ENCODE measurements at places on chromosomes 12 and 14.

DNA sequence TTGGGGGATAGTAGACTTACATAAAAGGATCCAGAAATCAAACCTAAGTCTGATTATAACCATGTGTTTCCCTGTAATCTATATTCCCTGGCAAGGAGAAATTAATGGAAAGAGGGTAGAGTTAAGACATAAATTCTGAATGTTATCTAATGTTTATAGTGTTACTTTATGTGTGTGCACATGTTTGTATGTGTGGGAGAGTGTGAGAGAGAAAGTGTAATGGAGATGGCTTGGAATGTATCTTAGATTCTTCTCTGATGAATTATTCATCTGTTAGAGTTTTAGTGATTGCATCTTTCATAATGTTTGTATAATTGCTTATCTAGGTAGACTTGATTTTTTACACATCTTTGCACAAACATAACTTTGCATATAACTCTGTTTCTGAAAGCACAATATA lies 490.9 kb downstream of the FLRT2 start:
- no peak for DNase-seq

GRCh38 chr12:108270849-108271143 lies 68.3 kb downstream of the CMKLR1 start:
- no peak for DNase-seq

- DNase-seq = no peak
Measured at GRCh38 chr14:20294636-20295035, 11.1 kb downstream of the TTC5 start.

- DNase-seq = no peak
Measured at GRCh38 chr12:49549735-49550692, 11.2 kb downstream of the KCNH3 start.

DNA sequence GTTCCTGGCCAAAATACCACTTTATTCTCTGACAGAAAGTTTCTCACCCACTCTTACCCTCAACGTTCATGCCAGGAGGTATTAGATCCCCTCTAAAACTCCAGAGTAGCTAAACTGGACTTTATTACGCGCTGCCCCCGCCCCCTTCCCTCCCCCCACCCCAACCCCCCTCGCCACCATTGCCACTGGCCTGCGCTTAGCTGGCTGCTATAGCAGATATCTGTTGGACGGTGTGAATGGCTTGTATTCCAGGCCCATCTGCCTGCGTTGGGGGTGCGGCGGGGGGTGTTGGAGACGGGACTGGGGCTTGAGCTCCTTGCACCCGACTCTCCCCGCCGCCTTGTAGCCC lies 564 bp upstream of the THTPA start:
- no peak for DNase-seq

DNA sequence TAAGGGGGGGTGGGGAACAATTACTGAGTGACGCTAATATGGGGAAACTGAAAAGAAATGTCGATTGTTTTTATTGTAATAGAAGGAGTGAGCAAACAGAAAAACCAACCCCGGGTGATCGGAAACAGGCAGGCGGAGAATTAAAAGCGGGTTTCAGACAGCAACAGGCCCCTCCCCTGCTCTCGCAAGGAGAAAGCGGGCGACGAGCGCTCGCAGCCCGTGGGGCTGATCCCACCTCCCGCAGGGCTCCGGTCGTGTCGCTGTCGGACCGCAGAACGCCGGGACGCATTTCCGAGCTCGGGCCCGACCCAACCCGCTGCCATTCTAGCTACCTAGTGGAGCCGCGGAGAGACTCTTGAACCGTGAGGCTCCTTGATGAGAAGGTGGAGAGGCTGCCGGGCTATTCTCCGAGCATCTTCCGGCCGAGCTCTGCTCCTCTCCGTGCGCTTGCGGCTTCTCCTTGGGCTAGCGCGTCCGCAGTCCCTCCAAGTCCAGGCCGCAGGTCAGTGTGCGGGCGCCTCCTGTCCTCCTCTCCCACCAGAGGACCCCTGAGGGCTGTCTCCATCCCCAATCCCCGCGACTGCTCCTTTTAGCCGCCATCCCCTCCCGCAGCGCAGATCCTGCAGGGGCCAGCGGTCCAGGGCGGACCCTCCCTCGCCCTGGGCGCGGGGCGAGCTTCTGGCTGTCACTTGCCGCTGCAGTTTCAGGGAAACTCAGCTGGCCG lies 4.1 kb upstream of the PAX9 start:
- no peak for DNase-seq

DNA sequence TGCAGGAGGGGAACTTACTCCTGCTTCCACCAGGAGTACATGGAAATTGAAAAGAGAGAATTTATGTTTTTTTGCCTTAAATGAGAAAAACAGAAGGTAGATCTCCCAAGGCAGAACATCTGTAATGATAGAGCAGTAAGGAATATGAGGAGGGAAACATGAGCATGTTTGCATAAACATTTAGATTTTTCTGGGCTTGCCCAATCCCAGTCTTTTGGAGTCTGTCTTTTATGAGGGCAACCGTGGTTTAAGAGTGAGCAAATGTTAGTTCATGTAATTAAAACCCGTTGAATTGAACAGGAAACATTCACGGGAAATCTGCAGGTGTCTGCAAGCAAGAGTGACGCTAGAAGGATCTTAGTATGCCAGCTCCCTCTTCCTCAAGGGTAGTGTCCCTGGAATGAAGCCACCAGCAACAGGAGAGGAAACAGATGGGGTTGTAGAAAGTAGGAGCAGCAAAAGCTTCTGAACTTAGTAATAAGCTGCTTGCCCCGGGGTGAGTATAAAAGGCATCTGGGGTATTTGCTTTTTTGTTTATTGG lies 79.3 kb downstream of the ARF6 start:
- DNase-seq = no peak

GRCh38 chr12:2856051-2856450 lies 788 bp downstream of the TEX52 start:
- no peak for DNase-seq

DNA sequence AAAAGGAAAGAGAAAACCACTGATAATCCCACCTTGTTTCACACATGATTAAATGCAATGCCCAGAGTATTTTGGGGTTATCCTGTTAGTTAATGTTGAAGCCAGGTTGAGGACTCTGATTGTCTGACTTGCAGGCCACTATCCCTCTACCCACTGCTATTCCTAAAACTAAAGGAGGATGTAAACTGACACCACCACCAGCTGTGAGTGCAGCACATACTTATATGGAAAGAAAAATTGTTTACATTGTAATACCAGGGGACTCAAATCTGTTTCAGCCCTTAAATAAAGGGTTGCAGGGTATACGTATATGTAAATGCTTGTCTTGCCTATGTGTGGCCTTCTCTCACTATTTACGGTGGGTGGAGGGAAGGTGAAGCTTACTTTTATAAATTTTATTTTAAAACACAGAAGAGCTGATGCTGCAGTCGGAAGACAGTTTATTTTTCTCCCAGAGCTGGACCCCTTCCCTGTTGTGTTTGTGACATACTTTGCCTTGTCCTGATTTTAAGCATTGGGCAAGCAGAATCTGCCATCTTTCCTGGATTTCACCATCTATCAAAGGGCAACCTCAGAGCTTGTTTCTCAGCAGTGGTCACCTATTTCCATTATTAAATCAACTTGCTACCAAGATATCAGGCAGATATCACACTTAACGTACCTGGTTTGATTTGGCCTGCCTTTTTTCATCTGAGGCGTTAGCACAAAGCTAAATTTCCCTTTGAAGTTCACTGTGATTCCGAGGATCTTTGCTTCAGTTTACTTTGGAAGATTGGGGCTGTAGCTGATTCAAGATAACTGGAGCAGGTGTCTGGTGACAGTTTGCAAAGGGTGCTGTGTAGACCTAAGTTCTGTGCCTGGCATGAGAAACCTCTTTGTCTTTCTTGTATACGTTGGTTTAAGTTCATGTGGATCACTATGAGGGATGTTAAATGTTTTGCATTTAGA lies 25.2 kb downstream of the DAAM1 start:
- DNase-seq = no peak

DNA sequence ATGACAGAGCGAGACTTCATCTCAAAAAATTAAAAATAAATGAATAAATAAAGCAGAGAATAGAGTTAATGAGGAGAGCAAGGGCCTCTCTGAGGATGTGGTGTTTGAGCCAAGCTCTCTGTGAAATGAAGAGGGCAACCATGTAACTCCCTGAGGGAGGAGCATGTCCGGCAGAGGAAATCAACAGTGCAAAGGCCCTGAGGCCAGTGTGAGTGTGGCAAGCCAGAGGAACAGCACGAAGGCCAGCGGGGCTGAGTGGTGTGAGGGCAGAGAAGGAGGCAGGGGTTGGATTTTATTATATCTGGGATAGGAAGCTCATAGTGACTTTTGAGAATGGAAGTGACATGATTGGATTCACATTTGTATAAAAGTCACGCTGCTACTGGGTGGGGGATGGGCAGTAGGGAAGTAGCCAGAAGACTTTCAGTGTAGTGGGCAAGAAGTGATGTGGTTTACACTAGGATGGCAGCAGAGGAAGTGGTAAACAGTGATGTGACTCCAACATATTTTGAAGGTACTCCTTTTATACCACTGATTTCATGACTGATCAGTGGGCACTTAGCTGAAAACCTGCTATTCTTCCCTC lies 10.3 kb upstream of the LRP1-AS start:
- DNase-seq = no peak

DNA sequence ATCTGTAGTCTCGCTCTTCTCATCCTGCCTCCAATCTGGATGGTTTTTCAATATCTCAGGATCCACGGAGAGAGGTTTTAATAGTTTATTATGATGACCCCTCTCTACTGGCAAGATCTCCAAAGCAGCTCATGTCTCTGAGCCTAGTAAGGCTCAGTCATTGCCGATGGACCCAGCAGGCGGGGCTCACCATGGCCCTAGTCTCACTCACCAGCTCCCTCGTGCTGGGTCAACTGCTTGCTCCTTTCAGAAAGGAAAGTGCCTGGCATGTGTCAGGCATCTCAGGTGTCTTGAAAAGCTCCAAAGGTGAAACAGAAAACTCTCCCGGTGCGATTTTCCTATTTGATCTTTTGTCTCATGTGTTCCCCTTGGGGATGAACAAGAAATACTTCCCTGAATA lies 179.0 kb downstream of the CALM1 start:
- no peak for DNase-seq

DNA sequence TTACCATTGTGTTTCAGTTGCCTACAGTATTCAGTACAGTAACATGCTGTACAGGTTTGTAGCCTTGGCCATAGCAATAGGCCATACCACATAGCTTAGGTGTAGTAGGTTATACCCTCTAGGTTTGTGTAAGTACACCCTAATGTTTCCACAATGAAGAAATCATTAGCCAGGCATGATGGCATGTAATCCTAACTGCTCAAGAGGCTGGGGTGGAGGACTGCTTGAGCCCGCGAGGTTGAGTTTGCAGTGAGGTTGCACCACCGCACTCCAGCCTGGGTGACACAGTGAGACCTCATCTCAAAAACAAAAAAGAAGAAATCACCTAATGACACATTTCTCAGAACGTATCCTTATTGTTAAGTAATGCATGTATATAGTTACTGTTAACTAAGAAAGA lies 63.2 kb upstream of the KTN1 start:
- no peak for DNase-seq

DNA sequence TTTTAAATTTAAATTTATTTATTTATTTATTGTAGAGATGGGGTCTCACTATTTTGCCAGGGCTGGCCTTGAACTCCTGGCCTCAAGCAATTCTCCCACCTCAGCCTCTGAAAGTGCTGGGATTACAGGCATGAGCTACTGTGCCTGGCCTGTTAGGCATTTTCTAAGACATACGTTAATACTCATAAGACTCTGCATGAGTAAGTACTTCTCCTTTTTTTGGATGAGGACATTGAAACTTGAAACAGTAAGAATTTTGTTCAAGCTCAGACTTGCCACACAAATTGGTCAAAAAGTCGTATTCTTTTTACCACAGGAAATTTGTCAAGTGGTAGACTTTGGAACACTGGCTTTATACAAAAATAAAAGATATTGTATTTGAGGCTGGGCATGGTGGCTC lies 187.4 kb upstream of the RASSF8 start:
- no peak for DNase-seq

- no peak for DNase-seq
Measured at GRCh38 chr14:36485773-36486172, 34.3 kb downstream of the NKX2-1 start.

DNA sequence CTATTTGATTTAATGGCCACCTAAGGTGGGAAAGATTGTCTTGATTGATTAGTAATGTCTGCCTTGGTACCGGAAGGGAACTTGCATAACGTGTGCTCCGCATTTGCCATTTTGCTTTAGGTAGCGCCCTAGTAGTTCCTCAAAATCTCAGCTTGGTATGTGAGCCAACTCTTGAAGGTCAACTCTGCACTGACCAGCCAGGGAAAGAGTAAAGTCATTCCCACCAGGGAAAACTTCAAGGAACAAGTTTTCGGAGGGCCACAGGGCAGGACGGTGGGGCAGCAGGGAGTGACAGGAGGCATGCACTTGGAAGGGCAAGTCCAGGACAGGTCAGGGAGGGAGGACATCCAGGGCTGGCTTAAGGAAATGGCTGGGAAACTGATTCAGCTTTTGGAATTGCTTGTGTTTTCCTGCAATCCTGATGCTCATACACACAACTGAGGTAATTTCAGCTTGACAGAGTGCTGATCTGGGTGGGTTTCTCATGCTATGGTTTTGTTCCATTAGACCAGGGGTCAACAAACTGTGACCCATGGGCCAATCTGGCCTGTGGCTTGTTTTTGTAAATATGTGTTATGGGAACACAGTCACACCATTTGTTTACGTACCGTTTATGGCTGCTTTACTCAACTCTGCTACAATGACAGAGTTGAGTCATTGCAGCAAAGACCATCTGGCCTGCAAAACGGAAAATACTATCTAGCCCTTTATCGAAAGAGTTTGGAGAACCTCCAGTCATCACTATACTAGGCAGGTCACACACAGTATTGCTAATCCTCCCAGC lies 184.5 kb downstream of the RBM19 start:
- DNase-seq = no peak

- no peak for DNase-seq
Measured at GRCh38 chr14:75614179-75614578, 35.8 kb downstream of the FLVCR2 start.

GRCh38 chr12:49706351-49707127 lies 666 bp downstream of the FMNL3 start:
- peak; percentile 18 for DNase-seq

DNA sequence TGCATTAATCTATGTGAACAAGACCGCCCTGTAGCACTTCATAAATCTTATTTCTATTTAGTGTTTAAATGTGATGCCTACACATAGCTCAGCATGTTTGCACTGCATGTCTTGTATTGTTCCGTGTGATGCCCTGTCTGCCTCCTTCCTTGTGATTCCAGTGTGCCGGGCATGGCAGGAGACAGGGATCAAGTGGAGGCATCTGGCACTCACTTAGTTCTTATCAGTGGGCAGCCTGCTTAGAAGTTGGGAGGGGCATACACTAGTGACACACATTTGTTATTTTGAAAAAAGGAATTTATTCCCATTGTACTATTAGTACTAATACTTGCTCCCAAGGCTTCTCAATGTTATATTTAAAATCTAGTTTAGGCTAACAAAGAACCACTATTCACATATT lies 176.4 kb downstream of the KCNA5 start:
- DNase-seq = no peak

- no peak for DNase-seq
Measured at GRCh38 chr14:95483309-95484165, 32.9 kb downstream of the SYNE3 start.

DNA sequence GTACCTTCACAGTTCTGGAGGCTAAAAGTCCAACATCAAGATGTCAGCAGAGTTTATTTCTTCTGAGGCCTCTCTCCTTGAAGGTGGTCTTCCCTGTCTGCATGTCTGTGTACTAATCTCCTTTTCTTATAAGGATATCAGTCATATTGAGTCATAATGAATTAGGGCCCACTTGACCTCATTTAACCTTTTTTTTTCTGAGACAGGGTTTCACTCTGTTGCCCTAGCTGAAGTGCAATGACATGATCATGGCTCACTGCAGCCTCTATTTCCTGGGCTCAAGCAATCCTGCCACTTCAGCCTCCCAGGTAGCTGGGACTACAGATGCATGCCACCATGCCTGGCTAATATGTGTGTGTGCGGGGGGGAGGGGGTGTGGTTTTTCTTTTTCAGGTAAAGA lies 41.7 kb downstream of the PPM1H start:
- no peak for DNase-seq
